NCI-H1436 (cell line): ENCODE measurements at places on chromosomes 13 and 19.

- no peak for DNase-seq
Observed at GRCh38 chr19:8334458-8335342, 8.4 kb downstream of the KANK3 start.

DNA sequence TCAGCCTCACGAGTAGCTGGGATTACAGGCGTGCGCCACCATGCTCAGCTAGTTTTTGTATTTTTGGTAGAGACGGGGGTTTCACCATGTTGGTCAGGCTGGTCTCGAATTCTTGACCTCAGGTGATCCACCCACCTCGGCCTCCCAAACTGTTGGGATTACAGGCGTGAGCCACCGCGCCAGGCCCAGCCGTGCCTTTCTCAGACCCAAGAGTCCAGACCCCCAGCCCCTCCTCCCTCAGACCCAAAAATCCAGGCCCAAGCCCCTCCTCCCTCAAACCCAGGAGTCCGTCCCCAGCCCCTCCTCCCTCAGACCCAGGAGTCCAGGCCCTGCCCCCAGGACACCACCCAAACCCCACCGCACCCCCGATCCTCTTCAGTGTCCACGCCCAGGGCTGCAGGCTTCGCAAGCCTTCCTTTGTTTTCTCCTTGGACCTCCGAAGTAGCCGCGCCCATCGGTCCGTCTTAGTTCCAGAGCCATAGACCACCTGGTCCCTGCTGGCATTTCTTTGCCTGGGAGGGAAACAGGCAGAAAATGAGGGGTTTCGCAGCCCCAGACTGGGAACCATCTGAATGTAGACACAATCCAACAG is 3.7 kb downstream of the TMC4 start:
- DNase-seq, result no peak

- no peak for DNase-seq
Observed at GRCh38 chr13:102405499-102406100, 3.8 kb upstream of the FGF14 start.

- DNase-seq, result no peak
Observed at GRCh38 chr19:17721821-17722220, 2.5 kb downstream of the MAP1S start.

- DNase-seq, result no peak
Observed at GRCh38 chr19:55339889-55340783, 460 bp downstream of the KMT5C start.

DNA sequence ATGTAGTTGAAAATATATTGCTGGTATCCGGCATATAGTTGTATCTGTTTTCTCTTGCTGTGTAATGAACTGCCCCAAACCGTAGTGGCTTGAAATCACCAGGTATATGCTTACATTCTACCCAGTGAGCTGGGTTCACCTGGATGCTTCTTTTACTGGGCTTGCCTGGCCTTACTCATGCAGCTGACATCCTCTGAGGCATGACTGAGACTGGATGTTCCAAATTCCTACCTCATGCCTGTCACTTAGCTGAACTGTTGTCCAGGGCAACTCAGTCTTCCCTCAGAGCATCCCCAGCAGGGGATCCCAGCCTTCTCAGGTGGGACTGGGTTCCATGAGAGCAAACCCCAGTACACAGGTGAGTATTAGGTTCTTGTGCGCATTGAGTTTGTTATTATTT is 66.8 kb downstream of the IFT88 start:
- no peak for DNase-seq

DNA sequence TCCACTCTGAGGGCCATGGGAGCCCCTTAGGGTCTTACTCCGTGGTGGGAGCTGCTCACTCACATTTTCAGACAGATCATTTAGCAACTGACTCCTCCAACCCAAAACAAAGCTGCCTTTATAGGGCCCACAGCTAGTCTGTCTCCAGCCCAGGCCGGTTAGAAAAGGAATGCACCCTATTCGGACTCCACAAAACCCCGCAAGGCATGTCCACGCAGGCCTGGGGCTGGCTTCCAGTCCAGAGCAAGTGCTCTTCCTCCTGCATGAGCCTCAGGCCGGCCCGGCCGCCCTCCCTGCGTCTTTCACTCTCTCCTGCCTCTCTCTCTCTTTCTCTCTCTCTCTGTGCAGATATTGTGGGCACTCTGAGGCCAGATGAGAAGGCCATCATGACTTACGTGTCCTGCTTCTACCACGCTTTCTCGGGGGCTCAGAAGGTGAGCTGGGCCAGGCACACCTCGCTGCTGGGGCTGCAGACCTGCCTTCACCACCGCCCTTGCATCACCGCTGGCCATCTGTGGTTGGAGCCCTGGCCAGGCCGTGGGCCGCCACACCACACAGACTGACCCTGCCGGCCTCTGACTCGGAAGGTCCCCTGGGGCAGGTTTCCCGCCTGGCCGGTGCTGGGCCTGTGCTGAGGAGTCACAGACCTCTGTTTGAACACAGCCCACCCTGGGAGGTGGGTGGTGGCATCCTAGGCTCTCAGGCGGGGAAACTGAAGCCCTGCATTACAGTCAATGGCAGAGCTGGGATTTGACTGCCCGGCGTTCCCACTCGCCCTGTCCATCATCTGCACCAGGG is 33.1 kb downstream of the CAPN12 start:
- DNase-seq, result no peak

- DNase-seq, result no peak
Observed at GRCh38 chr13:27177852-27178251, 6.2 kb upstream of the USP12 start.

- DNase-seq, result no peak
Observed at GRCh38 chr13:66102864-66103263, 1127.3 kb downstream of the PCDH9 start.

DNA sequence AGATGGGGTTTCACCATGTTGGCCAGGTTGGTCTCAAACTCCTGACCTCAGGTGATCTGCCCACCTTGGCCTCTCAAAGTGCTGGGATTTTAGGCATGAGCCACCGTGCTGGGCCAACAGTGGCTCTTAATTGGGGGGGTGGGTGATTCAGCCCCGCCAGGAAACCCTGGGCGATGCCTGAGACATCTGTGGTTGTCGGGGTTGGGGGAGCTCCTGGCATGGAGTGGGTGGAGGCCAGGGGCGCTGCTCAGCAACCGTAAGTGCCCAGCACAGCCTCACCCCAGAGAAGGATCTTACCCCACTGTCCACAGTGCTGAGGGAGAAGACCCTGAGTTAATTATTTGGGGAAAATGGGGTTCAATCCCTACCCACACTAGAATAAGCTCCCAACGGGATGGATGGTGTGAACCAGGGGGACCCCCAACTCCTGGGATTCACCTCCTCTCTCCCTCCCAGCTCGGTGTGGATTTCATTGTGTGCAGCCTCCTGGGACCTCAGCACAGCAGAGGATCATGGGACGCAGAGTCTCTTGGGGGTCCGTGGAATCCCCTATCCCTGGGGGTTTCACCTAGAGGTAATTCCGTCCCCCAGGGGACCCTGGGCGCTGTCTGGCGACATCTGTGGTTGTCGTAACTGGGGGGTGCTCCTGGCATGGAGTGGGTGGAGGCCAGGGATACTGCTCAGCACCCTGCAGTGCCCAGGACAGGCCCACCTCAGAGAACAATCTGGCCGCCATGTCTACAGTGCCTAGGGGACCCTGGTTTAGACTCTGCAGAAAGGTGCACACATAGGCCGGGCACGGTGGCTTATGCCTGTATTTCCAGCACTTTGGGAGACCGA is 68.9 kb downstream of the GADD45B start:
- DNase-seq, result no peak
